ENCODE measurements at places on chromosomes 12 and 14. TPM values are rescaled to one million over a fixed set of nuclear protein-coding genes. Genes with fewer than 3 reads are reported as not detected.

- no peak for DNase-seq
Measured at GRCh38 chr12:11893998-11894397, 176.7 kb upstream of the BCL2L14 start.

JAG2 gene
- total RNA-seq, result 5.7 TPM

TAS2R7 gene
- total RNA-seq, result not detected

DNA sequence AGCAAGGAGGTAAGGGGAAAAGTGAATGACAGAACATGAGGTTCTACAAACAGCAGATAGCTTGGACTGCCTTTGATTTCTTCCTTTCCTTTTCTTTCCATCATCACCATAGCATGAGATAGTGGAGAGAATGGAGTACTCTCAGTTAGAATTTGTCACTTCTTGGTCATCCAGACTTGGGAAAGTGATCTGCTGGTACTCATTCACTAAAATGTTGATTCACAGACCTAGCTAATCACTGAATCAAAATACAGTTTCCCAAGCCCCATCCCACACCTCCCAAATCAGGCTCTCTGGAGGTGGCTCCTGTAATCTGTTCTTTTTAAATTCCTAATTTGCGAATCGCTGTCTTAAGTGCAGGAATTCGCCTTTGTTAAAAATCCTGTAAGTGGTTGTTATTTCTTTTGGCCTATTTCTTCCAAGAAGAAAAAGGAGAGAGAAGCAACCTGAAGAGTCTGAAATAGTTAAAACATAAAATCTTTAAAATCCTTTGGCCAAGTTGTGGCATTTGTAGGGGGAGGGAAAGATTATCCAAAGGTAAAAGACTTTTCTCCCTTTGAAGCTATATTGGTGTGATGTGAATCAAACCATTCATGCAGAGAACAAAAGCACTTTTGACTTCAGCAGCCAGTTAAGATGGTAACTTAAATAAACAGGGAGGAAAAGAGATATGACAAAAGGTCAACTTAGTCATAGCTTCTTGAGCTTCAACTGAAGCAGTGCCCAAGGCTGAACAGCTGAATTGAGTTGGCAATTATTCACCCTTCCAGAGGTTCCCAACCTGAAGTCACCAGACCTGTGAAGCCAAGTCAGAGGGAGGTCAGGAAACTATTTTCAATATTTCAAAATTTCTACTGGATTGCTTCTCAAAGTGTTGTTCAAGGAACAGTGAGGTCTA, 255.1 kb upstream of the KRR1 start:
- peak; percentile 85 for DNase-seq

MAP3K9 gene
- total RNA-seq, result 16.7 TPM

- no peak for DNase-seq
Measured at GRCh38 chr14:106459971-106460730, 933.8 kb downstream of the TMEM121 start.

DNA sequence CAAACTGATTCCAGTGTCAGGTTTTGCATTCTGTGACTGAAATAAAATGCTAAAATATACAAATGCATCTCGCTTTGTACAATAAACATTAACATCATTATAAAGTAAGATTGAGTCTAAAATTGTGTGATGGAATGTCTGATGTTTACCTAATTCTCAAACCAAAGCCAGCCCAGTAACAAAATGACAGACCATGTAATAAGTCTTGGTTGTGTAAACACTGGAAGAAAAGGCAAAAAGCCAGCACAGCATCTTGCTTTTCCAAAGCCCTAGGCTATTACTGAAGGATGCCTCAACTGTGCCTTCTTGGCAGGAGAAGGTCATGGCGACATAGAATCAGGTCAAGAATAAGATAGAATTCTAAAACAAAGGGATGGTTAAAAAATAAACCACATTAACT, 169.6 kb downstream of the EGLN3 start:
- DNase-seq, result no peak

DNA sequence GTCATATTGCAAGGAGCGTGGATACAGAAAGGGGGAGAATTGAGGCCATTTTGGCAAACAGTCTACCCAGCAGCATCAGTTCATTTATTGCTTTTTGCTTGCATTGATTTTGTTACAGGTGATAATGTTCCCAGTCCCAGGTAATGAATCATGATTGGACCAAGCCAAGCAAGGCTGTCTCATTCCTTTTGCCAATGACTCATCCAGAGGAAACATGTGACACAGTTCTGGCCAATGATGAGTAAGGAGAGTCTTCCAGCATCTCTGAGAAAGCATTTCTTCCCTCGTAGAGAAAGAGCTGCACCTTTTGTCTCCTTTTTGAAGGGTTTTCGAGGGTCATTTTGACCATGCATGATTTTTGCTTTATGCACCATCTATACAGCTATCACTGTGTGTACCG, 68.2 kb downstream of the SLC15A4 start:
- DNase-seq, result peak; percentile 15

GPD1 gene
- total RNA-seq, result 0.07 TPM

GRCh38 chr12:83659321-83659720, 972.6 kb downstream of the TMTC2 start:
- no peak for DNase-seq

PTHLH gene
- 0.81 TPM for total RNA-seq

DNA sequence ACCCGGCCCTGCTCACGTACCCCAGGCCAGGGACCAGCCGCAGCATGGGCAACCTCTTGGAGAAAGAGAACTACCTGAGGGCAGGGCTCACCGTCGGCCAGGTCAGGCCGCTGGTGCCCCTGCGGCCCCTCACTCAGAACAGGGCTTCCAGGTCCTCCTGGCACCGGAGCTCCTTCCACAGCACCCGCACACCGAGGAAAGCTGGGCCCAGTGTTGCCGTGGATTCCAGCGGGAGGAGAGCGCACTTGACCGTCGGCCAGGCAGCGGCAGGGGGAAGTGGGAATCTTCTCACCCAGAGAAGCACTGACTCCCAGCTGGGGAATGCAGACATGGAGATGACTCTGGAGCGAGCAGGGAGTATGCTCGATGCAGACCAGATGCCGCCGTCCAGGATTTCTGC, 7.9 kb upstream of the VAMP1 start:
- DNase-seq, result no peak

- DNase-seq, result no peak
Measured at GRCh38 chr12:54584128-54584527, 4.3 kb downstream of the PPP1R1A start.

DNA sequence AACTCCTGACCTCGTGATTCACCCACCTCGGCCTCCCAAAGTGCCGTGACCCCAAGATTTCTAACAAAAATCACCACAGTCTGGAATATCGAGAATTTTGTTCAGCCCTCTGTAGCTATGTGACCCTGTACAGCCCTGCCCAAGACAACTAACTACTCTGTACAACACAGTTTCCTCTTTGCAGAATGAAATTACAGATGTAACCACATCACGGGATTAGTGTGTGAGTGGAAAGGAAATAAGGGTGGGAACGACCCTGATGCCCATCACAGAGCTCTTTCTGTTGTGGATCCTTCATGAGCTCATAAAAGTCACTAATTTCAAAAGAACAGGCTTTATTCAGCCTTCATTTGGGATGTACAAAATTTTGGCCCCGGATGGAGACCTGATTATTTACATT, 50.5 kb upstream of the KRR1 start:
- no peak for DNase-seq

DNA sequence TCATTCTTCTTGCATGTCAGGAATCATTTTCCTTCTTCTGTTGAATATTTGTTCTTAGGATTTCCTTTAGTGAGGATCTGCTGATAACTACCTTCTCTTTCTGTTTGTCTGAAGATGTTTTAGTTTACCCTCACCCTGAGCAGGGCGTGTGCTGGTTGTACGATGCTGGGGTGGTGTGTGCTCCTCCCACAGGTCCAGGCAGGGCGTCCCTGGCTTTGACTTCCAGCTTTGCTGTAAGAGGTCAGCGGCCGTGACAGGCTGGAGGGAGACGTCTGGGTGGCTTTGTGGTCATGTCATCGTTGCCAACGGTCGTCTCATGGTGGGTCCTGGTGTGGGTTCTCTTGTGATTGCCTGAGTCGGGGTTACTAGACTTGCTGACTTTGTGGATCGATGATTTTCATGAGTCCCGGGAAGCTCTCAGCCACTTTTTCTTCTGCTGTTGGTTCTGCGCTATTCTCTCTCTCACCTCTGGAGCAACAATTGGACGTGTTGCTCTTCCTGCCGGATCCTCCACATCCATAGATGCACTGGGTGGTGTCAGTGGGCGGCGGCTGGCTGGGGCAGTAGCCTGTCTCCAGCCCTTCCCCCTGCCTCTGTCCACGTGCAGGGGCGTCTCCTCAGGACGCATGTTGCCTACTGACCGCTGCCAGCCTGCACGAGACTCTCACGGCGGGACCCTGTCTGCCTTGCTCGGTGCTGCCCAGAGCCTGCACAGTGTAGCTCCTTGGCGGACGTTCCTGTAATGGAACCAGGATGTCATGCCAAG, 8.4 kb downstream of the PACS2 start:
- DNase-seq, result no peak

DNA sequence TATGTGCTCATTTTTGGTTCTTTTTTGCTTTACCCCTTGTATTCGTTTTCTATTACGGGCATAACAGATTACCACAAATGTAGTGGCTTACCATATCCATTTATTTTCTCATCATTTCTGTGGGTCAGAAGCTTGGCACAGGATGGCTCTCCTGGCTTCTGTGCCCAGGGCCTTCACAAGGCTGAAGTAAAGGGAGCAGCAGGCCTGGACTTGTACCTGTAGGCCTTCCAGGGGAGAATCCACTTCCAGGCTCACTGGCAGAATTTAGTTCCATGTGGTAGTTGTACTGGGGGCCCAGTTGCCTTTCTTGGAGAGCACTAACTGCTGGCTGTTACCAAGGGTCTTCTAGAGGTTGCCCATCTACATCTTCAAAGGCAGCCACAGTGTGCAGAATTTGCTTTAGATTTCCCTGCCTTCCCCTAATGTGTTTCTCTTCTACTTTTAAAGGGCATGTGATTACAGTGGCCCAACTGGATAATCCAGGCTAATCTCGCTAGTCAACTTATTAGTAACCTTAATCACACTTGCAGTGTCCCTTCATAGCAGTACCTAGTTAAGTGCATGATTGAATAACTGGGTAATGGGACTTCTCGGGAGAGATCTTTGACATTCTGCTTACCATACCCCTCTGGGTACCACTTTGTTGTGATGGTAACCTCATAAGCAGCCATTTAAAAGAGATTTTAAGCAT, 67.0 kb downstream of the CRADD start:
- no peak for DNase-seq

PRR13 gene
- 137 TPM for total RNA-seq

DNA sequence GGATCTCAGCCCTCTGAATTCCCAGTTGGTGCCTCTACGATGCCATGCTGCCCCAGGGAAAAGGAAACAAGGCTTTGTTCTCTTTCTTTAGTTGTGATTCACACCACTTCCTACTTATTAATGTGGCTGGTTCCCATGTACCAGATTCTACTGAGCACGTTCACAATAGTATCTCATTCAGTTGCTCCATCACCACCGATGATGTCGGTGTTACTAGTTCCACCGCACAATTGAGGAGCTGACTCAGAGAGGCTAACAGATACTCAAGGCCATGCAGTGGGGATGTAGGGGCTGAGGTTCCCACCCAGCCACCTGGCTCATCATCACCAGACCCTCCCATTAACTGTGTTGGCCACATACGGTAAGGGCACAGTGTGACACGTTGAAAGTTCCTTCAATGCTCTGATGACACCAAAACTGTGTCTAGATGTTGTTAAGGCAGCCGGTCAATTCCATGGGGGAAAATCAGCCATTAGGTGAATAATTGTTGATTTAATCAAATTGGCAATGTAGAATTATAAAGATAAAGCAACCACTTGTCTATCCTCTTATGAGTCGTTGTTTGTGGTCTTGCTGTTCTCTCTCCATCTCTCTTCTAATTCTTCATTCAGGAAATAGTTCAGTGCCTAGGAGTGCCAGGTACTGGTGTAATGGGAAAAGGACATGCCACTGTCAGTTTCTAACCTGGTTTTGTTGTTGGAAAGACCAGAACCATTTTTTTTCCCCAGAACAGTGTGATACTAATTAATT, 244.2 kb upstream of the CRY1 start:
- no peak for DNase-seq

DNA sequence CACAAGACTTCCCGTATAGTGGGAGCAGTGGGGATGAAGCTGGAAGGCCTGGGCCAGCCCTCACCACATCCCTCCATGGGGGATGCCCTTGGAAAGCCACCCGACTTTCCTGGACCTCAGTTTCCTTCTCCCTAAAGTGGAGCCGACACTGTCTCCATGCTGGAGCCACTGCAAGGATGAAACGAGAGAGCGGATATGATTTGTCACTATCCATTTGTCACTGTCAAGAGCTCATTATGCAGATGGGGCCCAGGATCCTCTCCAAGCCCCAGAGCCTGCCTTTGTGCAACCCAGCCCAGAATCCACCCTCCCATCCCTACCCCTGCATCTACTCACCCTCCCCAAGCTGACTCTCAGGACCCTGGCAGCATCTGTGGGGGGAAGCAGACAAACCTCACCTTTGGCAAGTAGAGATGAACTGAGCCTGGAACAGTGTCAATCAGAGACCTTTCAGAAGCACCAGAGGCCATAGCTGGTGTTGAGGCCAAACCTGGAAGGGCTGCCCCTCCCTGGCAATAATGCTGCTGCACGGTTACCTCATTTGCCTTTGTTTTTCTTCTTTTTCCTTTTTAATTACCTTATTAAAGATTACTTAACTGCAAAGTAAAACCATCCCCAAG, 287.7 kb upstream of the RTL1 start:
- no peak for DNase-seq

GRCh38 chr12:50271724-50272247, 11.5 kb downstream of the LIMA1 start:
- no peak for DNase-seq

- DNase-seq, result no peak
Measured at GRCh38 chr12:115811045-115811444, 466.4 kb downstream of the MED13L start.

- DNase-seq, result no peak
Measured at GRCh38 chr12:71400481-71400880, 39.1 kb upstream of the LGR5 start.

GRCh38 chr12:65937161-65937641, 112.9 kb downstream of the HMGA2 start:
- peak; percentile 68 for DNase-seq

DNA sequence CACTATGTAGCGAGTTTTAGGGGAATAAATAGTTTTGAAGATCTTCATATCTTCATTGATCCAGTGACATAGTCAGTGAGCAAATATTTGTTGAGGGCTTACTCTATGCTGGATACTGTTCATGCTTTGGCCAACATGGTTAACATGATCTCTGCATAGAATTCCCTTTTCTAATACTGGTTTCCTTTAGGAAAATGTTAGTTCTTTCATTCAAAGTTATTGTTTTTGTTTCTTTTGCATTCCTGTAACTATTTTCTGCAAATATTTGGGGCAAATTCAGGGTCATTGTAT, 226.5 kb downstream of the C12orf50 start:
- no peak for DNase-seq

DNA sequence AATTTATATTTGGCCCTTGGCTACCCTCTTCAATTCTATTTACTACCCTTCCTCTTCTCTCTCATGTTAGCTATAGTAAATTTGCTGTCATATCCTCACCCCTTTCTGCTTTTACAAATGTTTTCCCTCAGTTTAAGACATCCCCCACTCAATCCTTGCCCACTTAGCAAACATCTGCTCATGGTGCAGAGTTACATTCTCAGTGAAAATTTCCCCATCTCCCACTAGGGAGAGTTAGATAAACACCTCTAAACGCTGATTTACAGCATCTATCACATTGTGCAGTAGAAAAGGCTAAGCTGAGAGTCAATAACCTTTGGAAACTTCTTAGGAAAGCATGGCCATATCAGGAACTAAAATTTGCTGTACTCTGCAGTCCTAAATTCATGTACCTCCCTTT, 69.0 kb downstream of the DENND5B start:
- DNase-seq, result no peak

ACOT6 gene
- not detected for total RNA-seq
